ENCODE measurements at places on chromosomes 5 and 9.

- DNase-seq, result no peak
These were observed 2.9 kb downstream of the FAM13B start for GRCh38 chr5:138029944-138030343.

DNA sequence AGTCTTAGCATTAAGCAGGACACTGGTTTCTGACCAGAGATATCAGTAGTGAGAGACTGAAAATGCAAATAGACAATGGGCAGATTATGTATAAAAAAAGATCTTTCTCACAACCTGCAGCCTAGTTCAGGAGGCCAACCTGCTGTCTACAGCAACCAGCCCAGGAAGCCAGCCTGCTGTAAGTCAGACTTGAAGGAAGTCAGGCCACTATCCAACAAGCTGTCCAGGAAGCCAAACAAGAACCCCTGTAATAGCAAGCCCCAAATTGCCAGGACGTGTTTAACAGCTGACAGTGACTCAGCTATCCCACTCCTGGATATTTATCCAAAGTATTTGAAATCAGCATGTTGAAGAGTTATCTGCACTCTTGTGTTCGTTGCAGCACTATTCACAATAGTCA lies 121.8 kb upstream of the SPIN1 start:
- no peak for DNase-seq

DNA sequence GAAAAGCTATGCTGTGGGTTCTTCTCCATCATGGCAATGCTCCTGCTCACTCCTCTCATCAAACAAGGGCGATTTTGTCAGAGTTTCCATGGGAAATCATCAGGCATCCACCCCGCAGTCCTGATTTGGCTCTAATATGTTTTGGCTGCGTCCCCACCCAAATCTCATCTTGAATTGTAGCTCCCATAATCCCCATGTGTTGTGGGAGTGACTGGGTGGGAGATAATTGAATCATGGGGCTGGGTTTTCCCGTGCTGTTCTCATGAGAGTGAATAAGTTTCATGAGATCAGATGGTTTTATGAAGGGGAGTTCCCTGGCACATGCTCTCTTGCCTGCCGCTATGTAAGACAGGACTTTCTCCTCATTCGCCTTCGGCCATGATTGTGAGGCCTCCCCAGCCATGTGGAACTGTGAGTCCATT lies 163.8 kb downstream of the GADD45G start:
- no peak for DNase-seq

GRCh38 chr5:176812269-176813259 lies 2.2 kb downstream of the UNC5A start:
- no peak for DNase-seq

DNA sequence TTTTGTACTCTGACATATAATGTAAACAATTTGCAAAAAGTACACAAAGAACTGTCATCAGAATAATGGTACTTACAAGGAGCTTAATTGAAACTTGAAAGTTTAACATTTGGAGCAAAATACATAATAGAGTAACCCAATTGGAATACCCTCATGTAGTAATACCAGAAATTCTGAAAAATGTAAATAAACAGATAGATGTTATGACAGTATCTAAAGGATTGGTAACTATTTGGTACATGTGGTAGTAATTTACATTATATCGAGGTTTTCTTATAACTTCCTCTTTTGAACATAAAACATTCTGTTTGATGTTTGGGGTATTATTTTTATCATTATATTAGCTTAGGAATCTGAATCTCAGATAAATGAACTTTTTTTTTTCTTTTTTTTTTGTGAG lies 211.7 kb upstream of the ELL2 start:
- no peak for DNase-seq

GRCh38 chr5:93299681-93300308 lies 281.2 kb downstream of the NR2F1-AS1 start:
- no peak for DNase-seq

DNA sequence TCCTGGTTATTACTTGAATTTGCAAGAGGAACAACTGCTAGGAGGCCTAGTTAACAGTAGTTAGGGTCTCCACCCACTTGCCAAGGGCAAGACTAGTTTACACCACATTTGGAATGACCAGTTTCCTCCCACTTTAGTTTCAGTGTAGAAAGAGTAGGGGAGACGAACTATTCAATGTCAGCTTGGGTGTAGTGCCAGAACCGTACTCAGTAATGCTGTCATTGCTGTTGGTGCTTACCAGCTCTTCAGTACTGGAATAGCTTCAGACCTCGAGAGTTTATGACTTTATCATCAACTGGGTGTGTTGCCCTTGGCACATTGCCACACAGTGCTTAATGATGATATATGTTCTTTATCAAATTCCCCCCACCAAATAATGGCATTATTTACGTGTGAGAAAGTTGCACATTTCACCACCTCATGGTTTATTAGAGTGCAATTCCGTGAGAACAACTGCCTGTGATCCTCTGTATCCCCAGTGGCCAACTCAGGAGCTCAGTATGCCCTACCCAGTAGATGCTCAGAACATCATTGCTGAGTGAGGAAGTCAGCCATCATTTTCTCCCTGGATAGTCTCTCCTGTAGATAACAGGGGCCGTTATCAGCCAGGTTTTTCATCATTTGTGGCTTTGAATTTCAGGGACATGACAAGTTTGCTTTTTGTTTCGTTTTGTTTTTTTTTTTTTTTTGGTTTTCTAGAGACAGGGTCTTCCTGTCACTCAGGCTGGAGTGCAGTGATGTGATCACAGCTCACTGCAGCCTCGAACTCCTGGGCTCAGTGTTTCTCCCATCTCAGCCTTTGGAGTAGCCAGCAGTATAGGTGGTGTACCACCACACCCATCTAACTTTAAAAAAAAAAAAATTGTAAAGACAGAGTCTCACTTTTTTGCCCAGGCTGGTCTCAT lies 67.3 kb downstream of the DOCK8 start:
- DNase-seq, result no peak

GRCh38 chr5:78515670-78516069 lies 132.9 kb downstream of the LHFPL2 start:
- DNase-seq, result no peak

DNA sequence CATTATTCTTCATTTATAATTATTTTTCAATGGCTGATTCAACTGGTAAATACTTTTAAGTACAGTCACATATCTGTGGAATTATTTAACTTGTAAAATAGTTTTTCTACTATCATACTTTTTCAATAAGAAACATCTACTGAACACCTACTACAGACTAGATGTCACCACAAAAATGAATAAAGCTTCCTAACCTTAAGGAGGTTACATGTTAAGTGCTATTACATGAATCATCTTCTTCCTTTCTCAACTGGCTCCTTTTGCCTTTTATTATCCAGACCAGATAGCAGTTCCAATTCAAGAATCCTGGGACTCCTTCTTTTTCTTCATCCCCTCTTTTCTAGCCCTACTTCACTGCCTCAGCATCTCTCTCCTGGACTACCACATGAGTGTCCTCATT lies 4.7 kb downstream of the PGGT1B start:
- DNase-seq, result no peak

DNA sequence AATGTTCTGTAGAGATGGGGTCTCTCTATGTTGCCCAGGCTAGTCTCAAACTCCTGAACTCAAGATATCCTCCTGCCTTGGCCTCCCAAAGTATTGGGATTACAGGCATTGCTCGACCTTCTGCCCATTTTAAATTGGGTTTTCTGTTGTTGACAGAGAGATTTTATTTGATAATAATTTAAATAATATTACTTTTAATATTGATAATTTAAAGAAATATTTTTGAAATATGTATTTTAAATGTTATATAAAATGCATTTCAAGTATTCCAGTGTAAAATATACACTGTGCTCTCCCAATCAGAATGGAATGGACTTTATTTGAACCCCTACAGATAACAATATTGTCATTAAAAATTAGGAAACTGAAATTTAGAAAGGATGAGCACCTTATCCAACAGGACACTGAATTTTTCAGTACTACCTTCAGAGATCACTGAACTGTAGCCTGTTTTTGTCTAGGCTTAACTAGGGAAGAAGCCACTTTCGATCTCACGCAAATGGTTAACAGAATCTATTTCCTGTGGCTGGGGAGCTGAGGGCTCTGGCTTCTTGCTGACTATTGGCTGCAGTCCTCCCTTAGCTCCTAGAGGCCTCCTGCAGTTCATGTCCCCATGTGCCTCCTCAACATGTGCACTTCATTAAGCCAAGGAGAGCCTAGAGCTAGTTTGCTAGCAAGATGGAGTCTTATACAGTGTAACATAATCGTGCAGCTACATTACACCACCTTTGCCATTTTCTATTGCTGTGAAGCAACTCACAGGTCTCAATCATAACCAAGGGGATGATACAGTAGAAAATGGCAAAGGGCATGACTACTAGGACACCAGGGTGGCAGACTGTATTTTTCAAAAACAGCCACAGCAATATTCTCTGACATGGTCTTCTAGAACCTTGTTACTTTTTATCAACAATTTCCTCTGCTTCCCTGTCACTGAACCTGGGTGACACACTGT lies 150.0 kb downstream of the CDC42SE2 start:
- no peak for DNase-seq
